Skeletal muscle tissue (tissue), 5 donors: ENCODE measurements at places on chromosomes 11 and 22. TPM values are rescaled to one million over a fixed set of nuclear protein-coding genes. Genes with fewer than 3 reads are reported as not detected.

The C22orf42 gene
- total RNA-seq, result not detected

The MMP11 gene
- total RNA-seq, result 6.3 TPM

The PKDREJ gene
- not detected for total RNA-seq

The PRR5 gene
- 17.2 TPM for total RNA-seq

The SMC1B gene
- under 0.01 TPM for total RNA-seq

The ADM2 gene
- total RNA-seq, result under 0.01 TPM

The DNAJB7 gene
- total RNA-seq, result not detected

The MS4A1 gene
- 1.6 TPM for total RNA-seq

The UCP3 gene
- 1.6 TPM for total RNA-seq

The OR52N4 gene
- not detected for total RNA-seq

The APOBEC3F gene
- 1.0 TPM for total RNA-seq

The GNB1L gene
- 4.7 TPM for total RNA-seq

The MYEOV gene
- not detected for total RNA-seq

The FIBIN gene
- total RNA-seq, result 42.8 TPM

The GPR83 gene
- not detected for total RNA-seq
